Activated naive CD8-positive, alpha-beta T cell treated with anti-CD3 and anti-CD28 coated beads, Interleukin-2, amount 10 ng/mL, durations not matched to agents 7 days and 5 days (primary cell): ENCODE measurements at places on chromosomes 3 and 15. TPM values are rescaled to one million over a fixed set of nuclear protein-coding genes. Genes with fewer than 3 reads are reported as not detected.

DNA sequence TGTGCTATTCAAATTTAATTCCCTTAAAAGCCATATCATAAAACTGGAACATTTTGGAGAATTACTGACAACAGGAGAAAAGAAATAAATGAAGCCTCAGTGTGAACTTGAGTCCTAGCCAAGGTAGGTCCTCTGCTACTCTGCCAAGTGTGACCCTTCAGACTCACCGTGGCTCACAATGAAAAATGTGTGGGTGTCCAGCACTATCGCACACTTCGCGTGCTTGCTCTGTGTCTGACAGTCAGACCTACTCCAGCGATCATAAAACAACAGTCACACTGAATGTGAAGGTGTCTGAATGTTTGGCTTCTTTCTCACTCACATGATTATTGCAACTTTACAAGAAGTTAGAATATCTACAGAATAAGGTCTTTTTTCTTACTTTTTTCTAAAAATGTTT, 65.8 kb upstream of the TRA2B start:
- DNase-seq, result no peak
- no peaks in the 10 kb centered on the region for H3K36me3 ChIP-seq
- H3K27ac ChIP-seq, result no peak overlapping the region
- no peaks in the 10 kb centered on the region for H3K4me1 ChIP-seq

- H3K27ac ChIP-seq, result no peak overlapping the region
- H3K4me1 ChIP-seq, result no peaks in the 10 kb centered on the region
- no peak for DNase-seq
- H3K36me3 ChIP-seq, result no peaks in the 10 kb centered on the region
Observed at GRCh38 chr3:104514776-104515175, 851.9 kb upstream of the ALCAM start.

GRCh38 chr3:59079962-59080361, 30.1 kb upstream of the CFAP20DC start:
- H3K4me1 ChIP-seq, result no peaks in the 10 kb centered on the region
- DNase-seq, result no peak
- H3K36me3 ChIP-seq, result no peaks in the 10 kb centered on the region
- H3K4me3 ChIP-seq, result no peak overlapping the region

- no peaks in the 10 kb centered on the region for H3K36me3 ChIP-seq
- DNase-seq, result no peak
- peaks cover 2% of the 10 kb centered on the region for H3K27me3 ChIP-seq
- H3K4me1 ChIP-seq, result no peaks in the 10 kb centered on the region
Observed at GRCh38 chr15:33341953-33342352, 31.2 kb downstream of the RYR3 start.

GRCh38 chr3:173398111-173398479, 551 bp downstream of the NLGN1 start:
- peaks cover 59% of the 10 kb centered on the region for H3K27me3 ChIP-seq
- DNase-seq, result no peak
- H3K36me3 ChIP-seq, result peaks cover 2% of the 10 kb centered on the region
- H3K4me1 ChIP-seq, result peaks cover 19% of the 10 kb centered on the region

DNA sequence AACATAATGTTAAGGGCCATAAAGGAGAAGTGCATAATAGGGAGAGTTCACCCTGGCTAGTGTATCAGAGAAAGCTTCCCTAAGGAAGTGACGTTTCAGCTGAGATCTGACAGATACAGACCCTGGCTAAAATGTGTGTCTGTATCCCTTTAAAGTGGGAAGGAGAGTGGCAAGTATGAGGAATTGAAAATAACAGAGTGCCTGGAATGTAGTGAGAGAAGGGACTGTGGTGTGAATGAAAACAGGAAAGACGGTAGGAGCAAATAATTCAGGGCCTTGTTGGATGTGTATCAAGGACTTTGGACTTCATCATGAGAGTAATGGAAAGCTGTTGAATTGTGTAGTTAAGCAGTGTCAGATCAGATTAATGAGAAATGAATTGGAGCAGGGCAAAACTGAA, 30.5 kb downstream of the NEO1 start:
- no peaks in the 10 kb centered on the region for H3K36me3 ChIP-seq
- H3K4me1 ChIP-seq, result no peaks in the 10 kb centered on the region
- H3K4me3 ChIP-seq, result no peak overlapping the region
- peaks cover 7% of the 10 kb centered on the region for H3K27me3 ChIP-seq
- DNase-seq, result no peak

- H3K36me3 ChIP-seq, result no peaks in the 10 kb centered on the region
- no peak overlapping the region for H3K27ac ChIP-seq
Observed at GRCh38 chr3:33155301-33155700, 41.5 kb downstream of the CRTAP start.

GRCh38 chr3:37661615-37662306, 199.9 kb upstream of the CTDSPL start:
- DNase-seq, result no peak
- H3K27me3 ChIP-seq, result peaks cover 14% of the 10 kb centered on the region
- H3K36me3 ChIP-seq, result no peaks in the 10 kb centered on the region
- no peak overlapping the region for H3K27ac ChIP-seq

DNA sequence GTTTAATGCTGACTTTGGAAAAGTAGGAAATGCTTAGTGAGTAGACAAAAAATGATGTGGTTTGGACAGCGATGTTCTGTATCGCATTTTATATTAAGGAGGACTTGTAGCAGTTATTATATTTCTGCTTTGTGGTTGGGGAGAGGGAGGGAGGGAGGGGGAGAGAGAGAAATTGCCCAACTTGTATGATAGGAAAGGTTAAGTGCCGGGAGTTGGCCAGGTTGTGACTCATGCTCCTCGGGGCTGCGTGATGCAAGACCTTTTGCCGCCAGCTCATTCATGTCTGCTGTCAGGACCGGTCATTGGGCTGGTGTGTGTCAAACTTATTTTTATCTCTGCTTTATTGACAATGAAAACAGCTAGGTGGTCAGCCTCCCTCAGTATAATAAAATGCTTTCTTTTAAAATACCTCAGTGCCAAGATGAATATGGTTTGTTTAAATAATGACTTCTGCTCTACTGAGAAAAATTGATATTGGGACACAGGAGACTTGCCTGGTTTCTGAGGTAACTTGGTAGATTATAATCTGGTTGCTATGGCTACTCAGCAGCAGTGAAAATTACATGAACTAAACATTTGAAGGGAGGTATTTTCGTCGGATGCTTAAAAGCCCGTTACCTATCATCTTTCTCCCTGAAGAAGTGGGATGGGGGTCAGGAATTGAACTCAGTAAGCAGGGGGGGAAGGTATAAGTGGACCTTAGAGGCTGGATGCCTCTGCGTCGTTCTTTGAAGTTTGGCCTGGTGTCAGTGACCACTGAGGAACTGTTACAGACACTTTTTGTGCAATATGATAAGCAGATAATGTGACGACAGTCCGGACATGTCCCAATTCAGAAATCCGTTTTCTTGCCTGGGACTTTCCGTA, 90.7 kb downstream of the FNDC3B start:
- peak overlapping the region; percentile 69 for H3K27ac ChIP-seq
- peaks cover 38% of the 10 kb centered on the region for H3K4me1 ChIP-seq
- peaks cover 30% of the 10 kb centered on the region for H3K36me3 ChIP-seq

DNA sequence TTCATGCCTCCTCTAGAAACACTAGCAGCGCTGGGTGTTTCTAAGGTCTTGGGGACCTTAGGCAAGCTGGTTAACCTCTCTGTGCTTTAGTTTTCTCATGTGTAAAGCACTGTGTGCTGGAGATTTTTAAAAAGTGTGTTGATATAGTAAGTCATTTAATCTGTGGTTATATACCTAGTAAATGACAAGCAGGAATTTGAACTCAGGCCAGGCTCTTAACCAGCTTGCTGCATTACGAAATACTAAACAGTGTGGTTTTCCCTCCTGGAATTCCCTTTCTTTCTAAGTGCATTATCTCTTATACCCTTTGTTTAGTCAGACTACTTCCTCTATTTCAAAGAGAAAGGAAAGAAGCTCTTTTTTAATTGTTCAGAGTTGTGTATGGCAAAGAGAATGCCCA, 26.5 kb downstream of the NEO1 start:
- H3K27ac ChIP-seq, result no peak overlapping the region
- H3K4me3 ChIP-seq, result no peak overlapping the region
- no peak for DNase-seq
- H3K27me3 ChIP-seq, result peaks cover 5% of the 10 kb centered on the region
- H3K4me1 ChIP-seq, result no peaks in the 10 kb centered on the region

GRCh38 chr3:88032245-88032644, 26.6 kb downstream of the CGGBP1 start:
- peak overlapping the region; percentile 96 for H3K27ac ChIP-seq
- no peak for DNase-seq
- peaks cover 22% of the 10 kb centered on the region for H3K4me1 ChIP-seq
- H3K27me3 ChIP-seq, result no peaks in the 10 kb centered on the region
- H3K4me3 ChIP-seq, result peak overlapping the region; percentile 95

GPR176 gene
- 0.14 TPM for total RNA-seq

NUSAP1 gene
- total RNA-seq, result 189 TPM

PCOLCE2 gene
- not detected for total RNA-seq

GRAMD1C gene
- total RNA-seq, result 2.2 TPM

HRG gene
- total RNA-seq, result not detected

OR4F15 gene
- not detected for total RNA-seq

MLF1 gene
- total RNA-seq, result 0.83 TPM
